ENCODE measurements at places on chromosomes 6 and 20. TPM values are rescaled to one million over a fixed set of nuclear protein-coding genes. Genes with fewer than 3 reads are reported as not detected.

DNA sequence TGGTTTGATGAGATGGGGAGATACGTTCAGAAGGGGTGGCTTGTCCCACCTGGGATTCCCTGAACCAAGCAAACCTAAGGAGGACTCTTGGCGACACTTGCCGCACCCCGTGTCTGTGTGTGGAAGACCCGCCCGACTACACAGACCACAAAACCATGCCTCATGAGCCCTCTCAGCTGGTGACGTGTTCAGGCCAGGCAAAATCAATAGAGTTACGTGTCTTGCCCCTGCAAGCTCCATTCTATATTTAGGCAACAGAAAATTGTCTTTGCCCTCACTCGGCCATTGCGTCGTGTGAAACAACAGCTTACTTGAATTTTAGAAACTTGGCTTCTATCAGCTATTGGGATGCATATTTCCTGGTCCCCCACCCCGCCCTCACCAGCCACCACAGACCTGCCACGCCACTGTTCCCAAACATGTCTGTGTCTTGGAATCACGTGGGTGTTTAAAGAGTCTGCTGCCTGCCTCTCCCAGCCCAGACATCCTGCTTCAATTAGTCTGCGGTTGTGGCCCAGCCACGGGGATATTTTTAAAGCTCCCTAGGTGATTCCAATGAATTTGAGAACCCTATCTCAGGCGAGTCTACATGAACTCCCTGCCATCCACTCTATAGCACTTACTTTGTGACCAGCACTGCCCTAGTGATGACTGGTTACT is 279.2 kb upstream of the EXOC2 start:
- no peak for DNase-seq

GRCh38 chr6:137765059-137765458 is 102.0 kb upstream of the TNFAIP3 start:
- DNase-seq = no peak

F13A1 gene
- polyA plus RNA-seq = 1.7 TPM

DNA sequence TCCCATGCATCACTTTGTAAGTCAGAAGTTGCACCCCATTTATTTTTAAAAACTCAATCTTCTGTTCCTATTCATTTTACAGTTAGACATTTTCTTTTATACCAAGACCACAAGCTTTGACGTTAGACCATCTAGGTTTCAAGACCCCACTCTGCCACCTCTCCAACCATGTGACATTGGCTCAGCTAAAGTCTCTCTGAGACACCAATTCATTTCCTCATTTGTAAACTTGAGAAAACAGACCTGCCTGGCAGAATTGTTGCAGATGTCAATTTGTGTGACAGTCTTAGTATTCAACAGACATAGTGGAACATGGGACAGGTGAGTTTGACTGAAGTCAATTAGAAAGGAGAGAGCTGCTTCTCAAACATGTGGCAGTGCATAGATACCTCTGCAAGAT is 55.6 kb upstream of the CSE1L start:
- no peak for DNase-seq

- no peak for DNase-seq
Observed at GRCh38 chr6:157546321-157546720, 165.3 kb downstream of the ZDHHC14 start.

- no peak for DNase-seq
Observed at GRCh38 chr20:45087814-45088213, 13.1 kb downstream of the KCNS1 start.

DNA sequence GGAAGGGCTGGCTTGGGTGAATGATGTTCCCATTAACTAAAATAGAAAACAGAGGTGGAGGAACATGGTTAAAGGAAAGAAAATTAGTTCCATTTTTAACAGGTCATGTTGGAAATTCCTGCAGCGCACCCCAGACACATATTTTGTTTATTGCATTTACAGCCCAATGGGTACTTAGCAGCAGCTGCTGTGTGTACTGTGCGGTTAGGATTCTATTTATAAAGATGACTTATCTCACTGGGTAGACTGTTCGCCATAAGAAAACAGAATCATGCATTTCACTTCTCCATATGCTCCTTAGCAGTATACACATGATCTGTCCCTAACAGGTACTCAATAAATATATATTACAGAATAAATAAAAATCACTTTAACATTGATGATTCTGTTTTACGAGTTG is 135.8 kb downstream of the SLC35F1 start:
- no peak for DNase-seq

CST5 gene
- not detected for polyA plus RNA-seq

DNA sequence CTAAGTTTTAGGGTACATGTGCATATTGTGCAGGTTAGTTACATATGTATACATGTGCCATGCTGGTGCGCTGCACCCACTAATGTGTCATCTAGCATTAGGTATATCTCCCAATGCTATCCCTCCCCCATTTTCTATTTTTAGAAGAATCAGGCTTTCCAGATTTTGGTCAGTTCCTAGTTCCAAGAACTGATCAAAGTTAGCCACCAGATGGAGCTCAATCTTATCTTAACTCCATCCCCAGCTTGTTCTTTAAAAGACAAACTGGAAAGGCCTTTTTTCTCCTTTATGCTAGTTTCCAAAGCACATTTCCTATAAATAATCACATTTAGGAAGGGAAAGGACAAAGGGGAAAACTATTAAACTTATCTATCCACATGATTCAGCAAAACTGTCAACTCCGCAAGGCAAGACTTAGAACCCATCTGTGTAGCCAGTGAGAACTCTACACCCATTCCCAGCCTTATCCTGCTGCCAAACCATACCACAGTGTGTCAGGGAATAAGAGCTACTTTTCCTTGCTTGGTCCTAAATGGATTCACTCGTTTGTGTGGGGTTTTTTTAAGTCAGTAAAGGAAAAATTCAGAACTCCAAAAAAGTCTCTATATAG is 22.8 kb upstream of the KHDC1 start:
- DNase-seq = no peak

GRCh38 chr20:14197097-14197496 is 140.3 kb downstream of the FLRT3 start:
- no peak for DNase-seq
